Small intestine (tissue), 16 donors: ENCODE measurements at places on chromosomes 12 and 14.
A peak's percentile ranks its signal among the peaks of the same experiment; 100 is the strongest.

DNA sequence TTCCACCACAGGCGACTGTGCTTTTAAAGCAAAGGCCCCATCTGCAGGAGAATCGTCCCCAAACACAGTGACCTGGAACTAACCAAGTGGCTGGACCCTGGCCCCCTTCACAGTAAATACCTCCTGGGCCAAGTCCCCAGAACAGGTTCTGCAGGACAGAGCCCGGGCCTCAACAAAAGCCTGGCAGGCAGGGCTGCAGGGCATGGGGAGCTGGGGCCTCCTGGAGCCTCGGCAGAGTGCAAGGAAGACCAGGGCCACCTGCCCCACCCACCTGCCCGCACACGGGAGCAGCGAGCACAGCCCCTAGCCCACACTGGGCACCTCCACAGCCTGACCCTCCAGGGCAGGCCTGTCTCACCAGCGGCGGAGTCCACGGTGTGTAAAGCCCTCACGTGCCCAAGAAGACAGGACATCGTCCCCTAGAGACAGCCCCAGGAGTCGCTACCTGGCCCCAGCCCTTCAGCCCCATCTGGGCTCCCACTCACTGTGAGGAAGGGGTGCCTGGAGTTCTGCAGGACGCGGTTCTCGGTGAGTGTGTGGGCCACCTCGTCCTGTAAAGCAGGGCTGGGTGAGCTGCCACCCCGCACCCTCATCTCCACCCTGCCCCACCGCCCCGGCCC, 21.0 kb downstream of the AKT1 start:
- no peak for DNase-seq

DNA sequence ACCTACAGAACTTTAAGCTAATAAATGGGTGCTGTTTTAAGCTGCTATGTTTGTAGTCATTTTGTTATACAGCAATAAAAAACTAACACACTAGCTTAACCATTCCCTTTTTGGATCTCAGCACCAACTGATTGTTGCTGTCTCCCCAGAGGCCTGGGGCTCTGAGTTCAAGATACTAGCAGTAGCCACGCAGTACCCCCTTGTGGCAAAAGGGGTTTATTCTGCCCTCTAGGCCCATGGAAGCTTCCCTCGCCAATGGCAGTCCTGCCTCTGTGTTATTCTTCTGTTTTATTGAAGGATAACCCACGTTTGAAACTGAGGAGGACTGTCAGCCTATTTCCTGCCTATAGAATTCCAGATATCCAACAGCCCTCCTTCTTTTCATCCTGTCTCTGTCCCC, 455.3 kb upstream of the ATP2B1 start:
- DNase-seq = no peak

DNA sequence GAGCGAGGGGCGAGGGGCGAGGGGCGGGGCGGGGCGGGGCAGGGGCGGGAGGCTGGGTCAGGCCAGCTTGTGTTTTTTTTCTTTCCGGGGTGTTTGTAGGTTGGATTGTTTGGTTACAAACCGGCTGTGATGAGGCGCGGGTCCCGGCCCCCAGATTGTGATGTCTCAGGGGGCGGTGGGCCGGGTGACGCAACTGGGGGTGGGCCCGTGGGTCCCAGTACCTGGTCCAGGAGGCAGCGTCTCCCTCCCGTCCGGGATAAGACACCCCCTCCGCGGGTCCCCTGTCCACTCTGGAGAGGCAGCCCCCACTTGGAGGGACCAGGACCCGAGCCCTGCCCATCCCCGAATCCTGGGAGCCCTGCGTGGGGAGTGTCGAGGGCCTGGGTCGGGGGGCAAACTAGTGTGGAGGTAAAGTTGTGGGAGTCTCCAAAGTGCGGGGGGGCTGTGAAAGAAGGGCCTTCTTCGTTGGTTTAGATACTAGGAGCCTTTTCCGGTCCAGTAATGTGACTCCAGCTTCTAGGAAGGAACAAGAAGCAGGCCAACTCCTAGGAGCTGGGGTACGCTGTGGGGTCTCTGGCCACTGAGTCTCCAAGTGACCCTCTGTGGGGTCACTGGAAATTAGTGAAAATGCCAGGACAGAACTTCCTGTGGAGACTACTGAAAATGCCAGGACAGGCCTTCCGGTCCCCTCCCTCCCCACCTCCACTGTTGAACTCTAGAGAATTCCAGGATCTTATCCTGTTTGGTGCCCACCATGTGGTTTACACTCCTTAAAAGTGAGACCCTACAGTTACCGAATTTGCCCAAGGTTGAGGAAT, 579 bp upstream of the CLMN start:
- no peak for DNase-seq

GRCh38 chr14:54623279-54624004, 56.5 kb downstream of the SAMD4A start:
- DNase-seq = no peak

DNA sequence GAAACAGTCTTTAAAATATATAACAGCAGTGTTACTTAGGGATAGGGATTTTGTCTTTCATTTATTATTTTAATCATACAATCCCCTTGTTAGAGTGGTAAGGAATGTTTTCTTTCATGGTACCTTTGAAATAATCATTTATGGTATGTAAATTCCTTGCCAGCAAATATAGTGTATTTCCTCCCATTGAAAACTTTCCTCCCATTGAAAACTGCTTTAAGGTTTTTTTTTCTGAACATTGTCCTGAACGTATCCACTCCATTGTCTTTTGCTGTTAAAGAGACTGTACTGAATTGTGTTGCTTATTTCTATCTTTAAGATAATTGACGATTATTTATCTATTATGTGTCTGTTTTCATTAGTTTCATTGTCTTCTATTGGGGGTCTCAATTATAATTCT, 83.5 kb downstream of the PPHLN1 start:
- no peak for DNase-seq

- DNase-seq = no peak
These were observed 84.3 kb downstream of the ETNK1 start for GRCh38 chr12:22709292-22709691.

DNA sequence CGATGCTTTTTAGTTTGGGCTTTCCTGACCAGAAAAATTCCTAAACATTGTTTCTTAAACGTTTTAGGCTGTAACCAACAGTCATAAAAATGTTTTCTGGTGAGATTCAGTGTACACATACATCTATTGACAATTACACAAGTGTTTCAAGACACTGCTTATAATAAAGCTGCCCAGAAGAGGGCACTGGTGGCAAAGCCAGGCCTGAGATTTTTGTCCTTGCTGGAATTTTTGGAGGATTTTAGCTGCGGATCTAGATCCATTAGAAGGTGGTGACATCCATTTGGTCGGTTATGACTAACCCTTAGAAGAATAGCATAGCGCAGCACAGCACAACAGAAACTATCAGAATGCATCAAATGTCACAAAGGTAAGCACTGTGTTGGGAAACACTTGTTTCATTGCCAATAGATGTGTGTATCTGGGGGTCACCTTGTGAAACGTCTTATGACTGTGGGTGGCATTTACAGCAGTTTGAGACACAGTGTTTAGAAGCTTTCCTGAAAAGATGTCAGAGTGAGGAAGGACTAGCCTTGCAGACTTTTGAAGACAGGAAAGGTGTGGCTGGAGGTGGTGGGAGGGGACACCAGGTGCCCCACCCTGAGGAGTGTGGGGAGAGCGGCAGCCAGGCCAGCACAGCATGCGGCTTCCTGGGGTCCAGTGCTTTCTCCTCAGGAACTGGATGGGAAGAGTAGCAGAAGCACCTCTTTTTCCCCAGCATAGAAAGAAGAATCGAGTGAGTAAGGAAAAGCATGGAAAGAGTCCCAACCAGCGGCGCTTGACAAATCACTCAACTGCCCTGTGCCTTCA, 54.7 kb upstream of the FKBP4 start:
- DNase-seq = peak; percentile 22

DNA sequence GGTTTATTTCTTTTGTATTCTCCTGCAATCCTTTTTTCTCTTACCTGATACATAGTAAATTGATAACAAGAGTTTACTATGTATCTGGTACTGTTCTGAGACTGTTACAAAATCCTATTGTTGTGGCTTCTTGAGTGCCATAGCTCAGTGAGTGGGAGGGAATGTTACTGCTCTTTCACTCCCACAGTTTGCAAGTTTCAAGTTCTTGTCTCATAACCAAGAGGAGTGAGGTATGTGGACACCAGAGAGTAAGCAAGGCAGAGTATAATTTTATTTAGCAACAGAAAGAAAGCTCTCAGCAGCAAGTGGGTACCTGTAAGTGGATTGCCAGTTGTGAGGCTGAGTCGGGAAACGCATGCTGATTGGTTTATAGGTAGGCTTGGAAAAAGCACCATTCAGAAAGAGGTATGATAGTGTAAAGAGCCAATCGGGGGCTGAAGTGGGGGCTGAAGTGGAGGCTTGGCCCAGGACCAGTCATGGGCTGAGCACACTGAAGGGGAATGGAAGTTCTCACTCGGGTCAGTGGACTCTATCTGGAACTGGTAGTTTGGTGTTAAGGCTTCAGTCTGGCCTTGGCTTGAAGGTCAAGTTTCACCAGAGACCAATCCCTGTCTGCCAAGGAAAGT, 850.8 kb downstream of the TMTC2 start:
- no peak for DNase-seq

DNA sequence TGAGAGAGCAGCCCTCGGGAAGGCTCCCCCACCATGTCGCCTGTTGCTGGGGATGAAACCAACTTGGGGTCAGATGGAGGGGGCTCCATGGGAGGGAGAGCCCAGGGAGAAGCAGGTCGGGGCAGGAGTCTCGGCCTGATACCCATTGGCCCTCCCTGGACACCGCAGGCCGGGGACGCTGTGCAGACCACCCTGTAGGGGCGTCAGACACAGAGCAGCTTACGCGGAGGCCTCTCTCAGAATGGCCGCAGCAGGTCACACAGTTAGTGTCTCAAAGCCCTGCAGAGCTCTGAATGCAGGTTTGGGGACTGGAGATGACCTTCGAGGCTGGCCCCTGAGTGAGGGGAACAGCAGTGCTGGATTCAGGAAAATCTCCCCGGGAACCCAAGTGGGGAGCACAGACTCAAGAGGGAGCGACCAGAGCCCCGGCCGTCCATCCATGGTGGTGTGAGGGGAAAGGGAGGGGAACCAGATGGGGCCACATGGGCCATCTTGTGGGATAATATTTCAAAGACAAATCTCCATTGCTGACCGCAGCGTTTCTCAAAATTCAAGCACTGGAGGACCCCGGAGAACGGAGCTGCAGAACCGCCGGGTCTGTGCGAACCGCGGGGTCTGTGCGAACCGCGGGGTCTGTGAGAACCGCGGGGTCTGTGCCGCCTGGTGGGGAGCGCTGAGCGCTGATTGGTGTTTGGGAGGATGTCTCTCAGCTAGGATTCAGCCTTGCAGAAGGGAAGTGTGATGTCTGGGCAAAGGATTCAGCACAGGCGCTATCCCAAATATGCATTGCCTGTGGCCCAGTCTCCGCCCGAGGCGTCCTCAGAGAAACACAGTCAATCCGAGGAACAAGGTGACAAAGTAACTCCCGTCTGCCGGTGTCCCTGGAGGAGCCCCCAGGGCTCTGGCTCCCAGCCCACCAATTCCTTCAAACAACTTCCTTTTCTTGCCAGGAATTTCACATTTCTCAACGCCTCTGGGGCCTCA, 324.4 kb upstream of the RTL1 start:
- no peak for DNase-seq

GRCh38 chr12:53973236-53974042, 513 bp downstream of the HOXC11 start:
- no peak for DNase-seq

DNA sequence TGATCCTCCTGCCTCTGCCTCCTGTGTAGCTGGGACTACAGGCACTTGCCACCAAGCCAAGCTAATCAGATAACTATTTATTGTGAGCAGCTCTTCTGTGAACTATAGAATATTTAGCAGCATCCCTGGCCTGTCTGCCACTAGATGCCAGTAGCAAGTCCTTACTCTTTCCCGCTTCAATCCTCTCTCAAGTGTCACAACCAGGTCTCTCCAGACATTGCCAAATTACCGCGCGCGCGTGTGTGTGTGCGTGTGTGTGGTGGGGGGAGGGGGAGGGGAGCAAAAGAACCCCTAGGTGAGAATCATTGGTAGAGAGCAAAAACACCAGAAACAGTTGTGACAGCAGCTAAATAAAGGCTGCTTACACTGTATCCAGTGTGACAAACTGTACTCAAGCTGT, 49.9 kb downstream of the PPP2R5E start:
- no peak for DNase-seq

DNA sequence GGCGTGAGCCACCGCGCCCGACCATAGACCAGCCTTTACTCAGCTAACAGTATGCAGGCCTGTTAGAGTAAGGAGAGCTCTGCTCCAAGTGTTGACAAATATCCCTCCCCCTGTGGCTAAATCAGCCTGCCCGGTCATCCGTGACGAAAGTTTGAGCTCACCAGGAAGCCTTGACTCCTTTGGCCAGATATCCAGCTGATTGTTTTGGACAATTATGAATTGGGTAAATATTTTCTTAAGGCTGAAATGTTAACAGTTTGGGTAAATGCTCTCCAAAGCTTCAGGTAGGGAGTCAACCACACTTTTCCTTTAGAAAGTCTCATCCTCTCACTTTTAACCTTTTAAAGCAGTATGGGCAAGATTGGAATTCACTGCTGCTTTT, 157.9 kb downstream of the PAWR start:
- DNase-seq = no peak

GRCh38 chr12:95083938-95084337, 10.5 kb upstream of the NR2C1 start:
- peak; percentile 34 for DNase-seq

DNA sequence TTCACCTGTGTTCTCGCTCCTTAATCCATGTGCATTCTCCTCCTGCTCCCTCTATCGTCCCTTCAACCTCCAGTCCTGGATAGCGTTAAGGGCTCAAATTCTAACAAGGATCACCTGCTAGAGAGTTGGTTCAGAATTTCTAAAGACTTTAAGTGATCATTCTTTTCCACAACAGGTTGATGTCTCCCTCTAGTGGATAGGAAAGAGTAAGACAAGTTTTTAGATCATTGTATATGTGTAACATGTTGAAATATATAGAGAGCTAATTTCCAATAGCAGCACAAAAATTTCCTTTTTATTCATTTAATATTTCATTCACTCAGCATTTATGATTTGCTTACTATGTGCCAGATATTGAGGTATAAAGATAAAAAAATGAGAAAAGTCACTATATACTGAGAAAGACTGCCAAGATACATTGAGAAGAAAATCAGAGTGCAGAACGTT, 9.3 kb upstream of the ESR2 start:
- DNase-seq = peak; percentile 63

DNA sequence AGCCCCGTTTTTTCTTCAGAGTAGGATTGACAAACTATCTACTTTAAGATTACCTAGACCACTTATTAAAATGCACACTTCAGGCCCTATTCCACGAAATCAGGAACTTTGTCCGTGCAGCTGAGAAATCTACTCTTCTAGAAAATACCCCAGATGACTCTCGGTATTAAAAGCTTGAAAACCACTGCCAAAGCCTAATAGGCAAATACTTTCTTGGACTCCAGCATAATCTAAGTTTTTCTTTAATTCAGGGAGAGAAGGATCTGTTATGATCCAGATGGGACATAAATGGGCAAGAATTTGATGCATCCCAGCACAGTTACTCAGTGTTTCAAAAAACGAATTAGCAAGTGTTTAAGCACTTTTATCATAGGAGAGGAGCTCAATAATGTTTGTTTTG, 94.5 kb downstream of the TMX1 start:
- no peak for DNase-seq

GRCh38 chr14:20642182-20642581, 691 bp upstream of the OR6S1 start:
- DNase-seq = no peak
